Left lung (tissue), 14 donors: ENCODE measurements at places on chromosomes 13 and 19. TPM values are rescaled to one million over a fixed set of nuclear protein-coding genes. Genes with fewer than 3 reads are reported as not detected.

KLK2 gene
- total RNA-seq, result not detected

SIGLEC5 gene
- total RNA-seq, result not detected

LATS2 gene
- 31.9 TPM for total RNA-seq

PALM3 gene
- 6.0 TPM for total RNA-seq

ZGLP1 gene
- 7.8 TPM for total RNA-seq

ANGPTL4 gene
- total RNA-seq, result 2.5 TPM

DMKN gene
- total RNA-seq, result 104 TPM

NBEA gene
- 7.1 TPM for total RNA-seq

DNA sequence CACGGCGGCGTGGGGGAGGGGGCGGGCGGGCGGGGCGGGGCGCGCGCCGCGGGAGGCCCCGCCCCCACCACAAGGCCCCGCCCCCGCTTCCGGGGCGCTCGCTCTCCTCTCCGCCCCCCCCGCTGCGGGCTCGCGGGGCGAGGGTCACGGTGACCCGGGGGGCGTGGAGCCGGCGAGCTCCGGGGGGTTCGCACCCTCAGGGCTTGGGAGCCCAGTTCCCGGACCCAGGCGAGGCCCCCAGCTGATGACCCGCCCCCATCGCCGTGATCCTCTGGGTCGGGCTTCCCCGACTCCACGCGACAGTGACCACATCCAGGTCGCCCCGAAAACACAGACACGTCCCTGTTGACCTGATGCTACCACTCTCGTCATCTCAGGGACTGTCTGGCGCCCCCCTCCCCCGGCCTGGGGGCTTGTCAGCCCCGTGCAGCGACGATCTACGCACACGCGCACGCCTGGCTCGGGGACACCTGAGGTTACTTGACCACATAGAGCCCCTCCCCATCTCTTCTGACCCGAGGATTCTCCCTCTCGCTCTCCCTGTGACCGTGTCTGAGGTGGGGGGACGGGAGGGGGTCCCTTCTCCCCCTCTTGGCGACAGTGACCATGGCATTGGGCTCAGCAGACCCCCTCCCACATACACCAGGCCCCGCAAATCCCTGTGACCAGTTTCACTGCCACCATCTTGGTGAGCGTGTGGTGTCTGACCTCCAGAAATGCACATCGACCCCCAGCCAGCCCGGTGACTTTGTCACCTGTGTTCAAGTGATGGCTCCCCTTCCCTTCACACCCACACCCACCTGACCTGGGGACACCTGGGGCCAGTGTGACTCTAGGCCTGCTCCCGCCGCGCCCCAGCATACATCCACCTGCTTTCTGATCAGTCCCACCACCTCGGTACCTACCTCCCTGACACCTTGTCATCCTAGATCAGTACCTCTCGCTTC lies 670 bp downstream of the MAP2K7 start:
- peaks cover 25% of the 10 kb centered on the region for H3K36me3 ChIP-seq
- H3K4me1 ChIP-seq, result peaks cover 53% of the 10 kb centered on the region
- no peak for DNase-seq
- peaks cover 5% of the 10 kb centered on the region for H3K27me3 ChIP-seq

- no peak overlapping the region for H3K27ac ChIP-seq
- no peaks in the 10 kb centered on the region for H3K36me3 ChIP-seq
- no peaks in the 10 kb centered on the region for H3K27me3 ChIP-seq
- no peaks in the 10 kb centered on the region for H3K4me1 ChIP-seq
Observed at GRCh38 chr13:78712831-78713230, 53.9 kb upstream of the OBI1 start.

DNA sequence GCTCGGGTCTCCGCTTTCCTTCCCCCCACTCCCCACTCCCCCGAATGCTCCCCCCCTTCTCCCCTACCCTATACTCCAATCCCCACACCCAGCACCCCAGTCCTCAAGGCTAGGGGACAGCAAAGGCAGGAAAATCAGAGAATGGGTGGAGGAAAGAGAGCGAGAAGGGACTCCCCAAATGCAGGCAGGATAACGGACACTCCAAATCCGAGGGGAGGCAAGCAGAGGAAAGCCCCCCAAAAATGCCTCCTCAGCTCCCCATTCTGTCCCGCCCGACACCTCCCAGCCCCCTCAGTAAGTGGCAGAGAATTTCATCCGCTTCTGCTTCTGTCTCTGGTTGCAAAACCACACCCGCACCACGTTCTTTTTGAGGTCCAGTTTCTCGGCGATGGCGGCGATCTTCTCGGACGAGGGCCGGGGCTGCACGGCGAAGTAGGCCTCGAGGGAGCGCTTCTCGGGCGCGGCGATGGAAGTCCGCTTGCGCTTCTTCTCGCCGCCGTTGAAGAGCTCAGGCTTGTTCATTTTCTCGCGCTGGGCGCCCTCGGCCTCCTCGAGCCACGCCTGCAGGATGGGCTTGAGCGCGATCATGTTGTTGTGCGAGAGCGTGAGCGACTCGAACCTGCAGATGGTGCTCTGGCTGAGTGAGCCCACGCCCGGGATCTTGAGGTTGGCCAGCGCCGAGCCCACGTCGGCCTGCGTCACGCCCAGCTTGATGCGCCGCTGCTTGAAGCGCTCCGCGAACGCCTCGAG lies 2.1 kb downstream of the POU4F1 start:
- peaks cover 28% of the 10 kb centered on the region for H3K4me1 ChIP-seq
- no peak overlapping the region for H3K4me3 ChIP-seq
- DNase-seq, result no peak

- H3K4me3 ChIP-seq, result no peak overlapping the region
- H3K4me1 ChIP-seq, result no peaks in the 10 kb centered on the region
- no peak overlapping the region for H3K27ac ChIP-seq
Observed at GRCh38 chr19:43395561-43395960, 19.1 kb upstream of the TEX101 start.

DNA sequence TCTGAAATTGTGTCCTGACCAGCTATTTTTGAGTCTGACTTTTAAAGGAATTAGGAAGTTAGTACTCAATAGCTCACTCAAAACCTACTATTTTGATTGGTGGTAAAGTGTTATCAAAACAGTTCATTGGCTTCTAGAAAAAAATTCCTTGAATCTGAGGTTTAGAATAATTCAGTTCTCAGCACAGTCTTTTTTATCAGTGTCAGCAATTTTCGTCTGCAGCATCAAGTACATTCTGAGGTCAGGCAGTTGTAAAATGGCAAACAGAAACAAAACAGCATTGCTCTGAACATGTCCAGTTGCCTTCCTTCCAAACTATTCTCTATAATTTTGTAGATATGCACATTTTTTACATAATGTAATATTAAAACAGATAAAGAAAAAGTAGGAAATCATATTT lies 1644.1 kb downstream of the SLITRK5 start:
- no peaks in the 10 kb centered on the region for H3K4me1 ChIP-seq
- H3K27ac ChIP-seq, result no peak overlapping the region
- H3K36me3 ChIP-seq, result no peaks in the 10 kb centered on the region
- no peak overlapping the region for H3K4me3 ChIP-seq
- DNase-seq, result no peak
- H3K27me3 ChIP-seq, result no peaks in the 10 kb centered on the region

- peak overlapping the region; percentile 69 for H3K27ac ChIP-seq
- H3K4me3 ChIP-seq, result no peak overlapping the region
- no peaks in the 10 kb centered on the region for H3K27me3 ChIP-seq
- H3K4me1 ChIP-seq, result no peaks in the 10 kb centered on the region
- no peak for DNase-seq
- no peaks in the 10 kb centered on the region for H3K36me3 ChIP-seq
Observed at GRCh38 chr13:40236566-40237168, 429.8 kb downstream of the FOXO1 start.

DNA sequence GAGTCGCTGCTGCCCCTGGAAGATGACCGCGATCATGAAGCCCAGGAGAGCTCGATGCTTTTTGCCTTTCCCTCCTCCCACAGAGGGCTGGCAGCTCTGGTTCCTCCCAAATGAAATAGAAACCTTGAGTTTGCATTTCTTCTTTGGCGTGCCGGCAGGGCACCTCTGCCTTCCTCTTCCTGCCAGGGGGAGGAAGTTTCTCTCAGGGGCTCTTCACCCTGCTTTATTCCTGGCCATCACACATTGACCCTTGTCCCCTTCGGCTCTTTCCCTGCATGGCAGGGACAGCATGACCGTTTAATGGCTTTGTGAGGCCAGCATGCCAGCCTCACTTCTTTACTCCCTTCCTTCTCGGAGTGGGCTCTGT lies 47.9 kb downstream of the ACTN4 start:
- no peak overlapping the region for H3K4me3 ChIP-seq
- DNase-seq, result no peak
- peak overlapping the region; percentile 42 for H3K27ac ChIP-seq
- no peaks in the 10 kb centered on the region for H3K27me3 ChIP-seq
- peaks cover 21% of the 10 kb centered on the region for H3K4me1 ChIP-seq

- no peak for DNase-seq
- no peaks in the 10 kb centered on the region for H3K36me3 ChIP-seq
- no peaks in the 10 kb centered on the region for H3K27me3 ChIP-seq
Observed at GRCh38 chr19:531753-532560, at the start of gene CDC34. Gene CDC34, plus strand, starts transcription at chr19:531760. Its CDS starts 172 bp downstream, at chr19:531932.

- peaks cover 79% of the 10 kb centered on the region for H3K36me3 ChIP-seq
- no peaks in the 10 kb centered on the region for H3K27me3 ChIP-seq
- no peak overlapping the region for H3K27ac ChIP-seq
- no peaks in the 10 kb centered on the region for H3K4me1 ChIP-seq
Observed at GRCh38 chr19:964761-965694, 19.1 kb upstream of the WDR18 start.

- no peaks in the 10 kb centered on the region for H3K27me3 ChIP-seq
- peaks cover 23% of the 10 kb centered on the region for H3K4me1 ChIP-seq
- H3K4me3 ChIP-seq, result peak overlapping the region; percentile 28
- no peak overlapping the region for H3K27ac ChIP-seq
Observed at GRCh38 chr19:49019242-49019932, 2.5 kb upstream of the LHB start.

GRCh38 chr19:55088021-55088451 lies 12.4 kb downstream of the EPS8L1 start:
- no peak for DNase-seq
- peaks cover 11% of the 10 kb centered on the region for H3K4me1 ChIP-seq
- H3K4me3 ChIP-seq, result no peak overlapping the region
- H3K36me3 ChIP-seq, result no peaks in the 10 kb centered on the region

- H3K4me3 ChIP-seq, result no peak overlapping the region
- H3K27ac ChIP-seq, result no peak overlapping the region
- no peaks in the 10 kb centered on the region for H3K27me3 ChIP-seq
- no peaks in the 10 kb centered on the region for H3K36me3 ChIP-seq
- no peaks in the 10 kb centered on the region for H3K4me1 ChIP-seq
Observed at GRCh38 chr19:28578786-28579505, 634.0 kb downstream of the UQCRFS1 start.

DNA sequence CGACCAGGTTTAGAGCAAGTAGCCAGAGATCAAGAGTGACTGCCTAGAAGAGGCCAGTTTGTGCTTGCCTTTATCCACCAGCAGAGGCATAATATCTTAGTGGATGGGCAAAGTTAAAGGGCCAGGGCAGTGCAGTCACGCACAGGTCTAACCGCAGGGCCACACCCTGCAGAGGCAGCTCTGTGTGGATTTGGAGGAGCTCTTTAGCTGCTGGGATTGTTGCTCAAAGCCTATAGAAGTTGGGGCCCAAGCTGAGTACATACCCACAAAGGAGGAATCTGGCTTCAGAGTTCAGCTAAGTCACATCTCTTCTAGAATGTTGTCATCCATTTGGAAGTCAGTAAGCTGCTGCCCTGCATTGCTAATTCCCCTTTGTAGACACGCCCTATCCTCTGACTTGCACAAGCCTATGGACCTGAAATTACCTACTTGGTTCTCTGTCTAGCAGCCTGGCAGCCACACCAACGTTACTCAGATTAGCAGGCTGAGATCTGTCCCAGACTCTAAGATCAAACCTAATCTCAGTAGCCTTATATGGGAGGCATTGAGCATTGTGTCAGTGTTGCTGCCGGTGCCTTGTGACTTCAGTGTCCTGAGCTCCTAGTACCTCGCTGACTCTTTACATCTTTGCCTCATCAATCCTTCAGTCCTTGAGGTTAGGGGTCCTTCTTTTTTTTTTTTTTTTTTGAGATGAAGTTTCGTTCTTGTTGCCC lies 102.9 kb upstream of the STARD13 start:
- no peak overlapping the region for H3K4me3 ChIP-seq
- no peaks in the 10 kb centered on the region for H3K4me1 ChIP-seq
- no peaks in the 10 kb centered on the region for H3K36me3 ChIP-seq
- no peak for DNase-seq
- H3K27me3 ChIP-seq, result no peaks in the 10 kb centered on the region

DNA sequence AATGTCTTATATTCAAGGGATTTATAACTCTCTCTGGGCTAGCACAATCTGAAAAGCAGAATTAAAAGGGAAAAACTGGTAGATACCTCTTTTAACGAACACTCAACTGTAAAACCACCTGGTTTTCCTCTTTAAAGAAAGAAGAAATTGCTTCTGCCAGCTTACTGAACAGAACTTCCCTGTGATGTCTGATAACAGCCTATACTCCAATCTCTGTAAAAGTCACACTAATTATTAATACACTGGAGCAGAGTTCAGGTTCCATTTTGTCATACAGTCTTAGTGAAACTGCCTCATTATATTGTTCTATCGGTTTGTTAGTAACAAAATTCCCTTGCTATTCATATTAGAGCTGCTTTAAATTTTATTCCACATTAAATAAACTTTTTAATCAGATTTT lies 251.0 kb upstream of the STARD13 start:
- peaks cover 17% of the 10 kb centered on the region for H3K4me1 ChIP-seq
- no peaks in the 10 kb centered on the region for H3K36me3 ChIP-seq
- DNase-seq, result no peak
- H3K27ac ChIP-seq, result peak overlapping the region; percentile 3

GRCh38 chr13:110615322-110616102 lies at the start of gene NAXD:
Gene NAXD, plus strand, starts transcription at chr13:110615545. Its CDS starts 57 bp downstream, at chr13:110615602.
- peak; percentile 82 for DNase-seq
- peak within 1 kb of the TSS; percentile 88 for H3K27ac ChIP-seq
- H3K27me3 ChIP-seq, result peaks cover 8% of the 10 kb centered on the region
- peak within 1 kb of the TSS; percentile 83 for H3K4me3 ChIP-seq

GRCh38 chr19:787536-787935 lies 9.7 kb upstream of the PTBP1 start:
- H3K27ac ChIP-seq, result peak overlapping the region; percentile 71
- peaks cover 16% of the 10 kb centered on the region for H3K4me1 ChIP-seq
- no peak overlapping the region for H3K4me3 ChIP-seq
- H3K27me3 ChIP-seq, result no peaks in the 10 kb centered on the region
- no peaks in the 10 kb centered on the region for H3K36me3 ChIP-seq
- no peak for DNase-seq

GRCh38 chr19:17234911-17235299 lies 8.9 kb downstream of the OCEL1 start:
- no peaks in the 10 kb centered on the region for H3K36me3 ChIP-seq
- H3K4me1 ChIP-seq, result peaks cover 18% of the 10 kb centered on the region
- peak overlapping the region; percentile 41 for H3K4me3 ChIP-seq
- no peaks in the 10 kb centered on the region for H3K27me3 ChIP-seq
- no peak for DNase-seq

DNA sequence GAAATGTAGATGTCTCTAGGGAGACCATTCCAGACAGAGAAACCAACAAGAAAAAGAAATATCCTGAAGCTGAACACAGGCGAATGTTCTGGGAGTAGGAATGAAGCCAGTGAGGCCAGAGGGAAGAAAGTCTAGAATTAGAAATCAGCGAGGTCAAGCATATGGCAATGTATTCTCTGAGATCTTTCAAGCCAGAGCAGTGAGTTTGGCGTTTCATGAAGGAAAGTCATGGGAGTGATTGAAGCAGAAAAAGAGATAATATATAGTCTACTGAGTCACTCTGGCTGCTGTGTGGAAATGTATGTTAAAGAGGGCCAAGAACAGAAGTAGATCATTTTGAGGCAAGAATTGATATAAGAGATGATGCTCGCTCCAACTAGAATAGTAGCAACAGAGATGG lies 576.0 kb downstream of the PCDH17 start:
- no peaks in the 10 kb centered on the region for H3K36me3 ChIP-seq
- H3K27me3 ChIP-seq, result no peaks in the 10 kb centered on the region
- DNase-seq, result no peak
- H3K27ac ChIP-seq, result no peak overlapping the region
- no peak overlapping the region for H3K4me3 ChIP-seq
- H3K4me1 ChIP-seq, result no peaks in the 10 kb centered on the region
